ENCODE measurements at places on chromosomes 1 and 21. TPM values are rescaled to one million over a fixed set of nuclear protein-coding genes. Genes with fewer than 3 reads are reported as not detected.

The RGL1 gene
- total RNA-seq: 13.1 TPM

The SIM2 gene
- 0.14 TPM for total RNA-seq

The C1orf159 gene
- 18.6 TPM for total RNA-seq

The CFH gene
- total RNA-seq: 151 TPM

The EXTL1 gene
- total RNA-seq: 1.6 TPM

The ATAD3C gene
- total RNA-seq: 7.0 TPM

The HUNK gene
- total RNA-seq: 4.0 TPM

The GIPC2 gene
- total RNA-seq: 19.6 TPM

The LCA5L gene
- 2.7 TPM for total RNA-seq

The CDC73 gene
- total RNA-seq: 54.6 TPM

DNA sequence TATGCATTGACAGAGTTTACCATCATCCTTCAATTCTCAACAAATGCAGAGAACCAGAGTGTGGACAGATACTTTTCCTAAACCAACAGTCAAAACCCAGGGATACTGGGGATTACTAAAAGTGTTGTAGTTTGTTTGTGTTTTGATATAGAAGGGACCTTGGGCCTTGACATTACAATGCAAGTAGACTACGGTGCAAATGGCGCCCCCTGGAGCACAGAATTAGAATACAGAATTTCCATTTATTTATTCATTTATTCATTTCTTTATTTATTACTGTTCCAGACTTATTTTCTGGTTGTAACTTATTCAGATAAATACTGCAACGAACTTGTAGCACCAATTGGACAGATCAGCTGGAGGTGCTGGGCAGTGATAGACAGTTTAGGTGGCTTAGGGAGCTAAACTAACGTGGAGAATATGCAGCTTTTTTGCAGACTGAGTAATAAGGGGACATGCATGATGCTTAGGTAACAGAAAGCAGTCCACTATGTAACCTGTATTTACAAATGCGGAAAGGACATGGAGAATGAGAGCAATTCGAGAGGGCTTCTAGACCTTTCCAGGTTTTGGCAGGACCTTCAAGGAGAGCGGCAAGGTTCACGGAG lies 42.6 kb downstream of the KIRREL1 start:
- peak; percentile 41 for DNase-seq

GRCh38 chr1:53092659-53093450 lies 30.8 kb downstream of the PODN start:
- peak; percentile 59 for DNase-seq

- DNase-seq: no peak
Observed at GRCh38 chr1:169062152-169062551, 44.3 kb upstream of the ATP1B1 start.

DNA sequence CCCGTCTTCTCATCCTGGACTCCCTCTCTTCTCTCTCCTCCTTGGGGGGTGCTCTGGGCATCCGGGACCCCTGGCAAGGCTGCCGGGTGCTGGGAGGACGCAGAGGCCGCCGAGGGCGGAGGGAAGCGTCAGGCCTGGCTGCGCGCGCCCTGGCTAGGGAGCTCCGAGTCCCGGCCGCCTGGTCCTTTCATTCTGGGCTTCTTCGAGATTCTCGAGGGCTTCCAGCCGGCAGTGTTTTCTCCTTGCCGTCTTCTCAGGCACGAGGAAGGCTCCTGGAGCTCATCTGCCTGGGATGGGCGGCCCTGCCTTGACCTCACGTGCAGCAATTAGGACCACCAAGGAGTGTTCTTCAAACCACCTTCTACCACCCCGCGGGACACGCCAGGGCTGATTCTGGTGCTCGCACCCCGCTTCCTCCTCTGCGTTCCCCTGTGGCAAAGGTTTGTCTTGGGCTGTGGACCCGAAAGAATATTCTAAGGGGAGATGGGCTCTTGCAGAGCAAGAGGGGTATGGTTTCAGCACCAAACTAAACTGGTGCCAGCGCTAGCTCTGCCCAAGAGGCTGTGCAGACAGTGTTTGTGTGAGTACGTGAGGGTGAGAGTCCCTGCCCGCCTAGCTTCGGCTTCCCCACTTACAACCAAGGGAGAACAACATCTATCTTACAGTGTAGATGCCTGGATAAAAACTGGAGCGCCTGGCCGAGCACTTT lies 36.5 kb downstream of the PIK3CD start:
- DNase-seq: no peak

DNA sequence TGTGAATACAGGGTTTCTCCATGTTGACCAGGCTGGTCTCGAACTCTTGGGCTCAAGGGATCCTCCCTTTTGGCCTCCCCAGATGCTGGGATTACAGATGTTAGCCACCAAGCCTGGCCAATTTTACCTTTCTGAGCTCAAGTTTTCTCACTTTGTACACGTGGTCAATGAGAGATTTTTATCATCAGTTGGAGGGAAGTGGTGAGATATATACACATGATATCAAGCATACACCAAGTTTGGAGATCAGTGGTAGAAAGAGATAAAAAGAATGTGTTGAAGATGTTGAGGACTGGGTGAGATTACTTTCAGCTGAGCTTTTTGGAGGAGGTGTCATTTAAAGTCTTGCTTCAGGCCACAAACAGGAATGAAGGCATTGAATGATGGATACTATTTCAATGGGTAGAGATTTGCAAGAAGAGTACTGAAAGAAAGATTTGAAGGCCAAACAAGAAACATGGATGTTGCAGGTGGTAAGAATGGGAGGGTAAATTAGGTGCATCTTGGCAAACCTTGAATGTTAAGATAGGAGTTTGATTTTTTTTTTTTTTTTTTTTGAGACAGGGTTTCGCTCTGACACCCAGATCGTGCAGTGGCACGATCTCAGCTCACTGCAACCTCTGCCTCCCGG lies 3.0 kb upstream of the SESN2 start:
- no peak for DNase-seq

DNA sequence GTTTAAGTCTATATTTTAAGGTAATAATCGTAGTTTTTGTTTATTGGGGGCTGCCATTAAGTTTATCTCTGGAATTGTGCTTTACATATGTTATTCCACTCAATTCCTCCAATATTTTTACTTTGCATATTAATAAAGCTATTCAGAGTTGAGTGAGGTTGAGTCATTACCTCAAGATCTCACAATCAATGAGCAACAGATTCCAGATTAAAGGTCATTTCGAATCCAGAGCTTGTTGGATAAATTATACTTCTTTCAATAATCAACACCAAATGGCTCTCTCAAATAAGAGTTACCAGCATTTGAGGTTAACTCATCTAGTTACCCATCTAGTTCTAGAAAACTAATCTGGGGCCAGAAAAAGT lies 16.7 kb downstream of the RGS4 start:
- no peak for DNase-seq

- DNase-seq: no peak
Observed at GRCh38 chr1:222923506-222923905, 108.7 kb downstream of the DISP1 start.

DNA sequence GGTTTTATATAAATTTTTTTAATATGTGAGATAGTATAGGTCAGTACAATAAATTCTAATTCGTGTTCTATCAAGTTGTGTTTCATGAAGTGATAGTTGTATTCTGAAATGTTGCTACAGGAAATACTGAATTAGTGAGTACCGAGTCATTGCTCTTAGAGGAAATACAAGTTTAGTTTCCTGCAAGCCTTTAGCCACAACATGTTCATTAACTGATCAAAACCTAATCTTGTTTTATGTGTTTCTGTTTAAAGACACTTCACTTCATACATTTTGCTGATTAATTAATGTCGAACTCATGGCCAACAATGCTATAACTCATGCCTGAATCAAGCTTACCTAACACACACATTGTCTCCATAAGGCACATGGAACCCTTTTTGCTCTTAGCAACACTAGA lies 43.6 kb downstream of the LRRC7 start:
- DNase-seq: no peak

DNA sequence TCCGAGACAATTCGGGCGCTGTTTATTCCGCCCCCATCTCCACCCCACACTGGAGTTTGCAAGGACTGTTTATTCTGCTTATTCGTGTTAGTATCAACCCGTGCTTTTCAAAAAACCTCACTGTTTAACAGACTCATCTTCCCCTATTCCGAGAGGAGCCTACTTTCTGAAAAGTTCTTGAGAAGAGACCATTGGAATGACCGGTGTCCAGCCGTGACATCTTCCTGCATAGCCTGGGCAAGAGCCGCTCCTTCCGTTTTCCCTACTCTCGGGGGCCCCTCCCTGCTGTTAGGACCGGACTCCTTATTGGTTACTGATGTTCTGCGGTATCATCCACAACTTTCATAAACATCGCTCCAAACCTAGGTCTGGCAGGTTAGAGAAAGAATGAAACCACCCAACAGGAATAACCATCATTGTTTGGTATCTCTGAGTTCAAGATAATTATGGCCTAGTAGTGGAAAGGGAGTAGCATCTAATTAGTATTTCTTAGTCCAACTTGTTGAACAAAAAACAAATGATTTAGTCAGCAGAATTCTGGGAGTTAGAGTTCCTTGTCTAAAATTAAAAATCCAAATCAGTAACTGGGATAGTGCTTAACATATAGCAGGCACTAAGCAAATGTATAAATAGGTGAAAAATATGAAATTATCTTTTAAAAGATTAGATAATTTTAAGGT lies 837 bp downstream of the STXBP3 start:
- DNase-seq: peak; percentile 77

GRCh38 chr1:41245659-41246058 lies 3.6 kb upstream of the SCMH1 start:
- no peak for DNase-seq

- DNase-seq: no peak
Observed at GRCh38 chr1:5428351-5428750, 563.9 kb downstream of the NPHP4 start.

GRCh38 chr1:10675813-10676212 lies 120.6 kb downstream of the CASZ1 start:
- no peak for DNase-seq

DNA sequence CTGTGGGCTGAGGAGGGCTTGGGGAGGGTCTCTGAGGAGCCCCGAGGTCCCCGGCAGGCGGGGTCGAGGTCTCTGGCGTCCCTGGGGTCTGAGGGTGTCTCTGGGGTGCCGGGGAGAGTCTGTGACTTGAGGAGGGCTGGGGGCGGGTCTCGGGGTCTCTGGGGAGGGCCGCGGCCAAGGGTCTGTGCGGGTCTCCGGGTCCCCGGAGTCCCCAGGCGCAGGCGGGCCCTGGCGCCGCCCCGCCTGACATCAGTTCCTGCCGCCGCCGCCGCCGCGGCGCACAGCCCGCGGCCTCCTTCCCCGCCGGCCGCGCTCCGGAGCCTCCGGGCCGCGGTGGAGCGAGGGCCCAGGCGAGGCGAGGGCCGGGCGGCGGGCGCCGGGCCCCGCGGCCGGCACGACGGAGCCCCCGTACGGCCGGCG lies at the start of gene PLEKHM2:
Gene PLEKHM2, plus strand, starts transcription at position 279 of the 420 bp plus-strand sequence. CDS start 239 bp downstream, outside the sequence.
- no peak for DNase-seq

DNA sequence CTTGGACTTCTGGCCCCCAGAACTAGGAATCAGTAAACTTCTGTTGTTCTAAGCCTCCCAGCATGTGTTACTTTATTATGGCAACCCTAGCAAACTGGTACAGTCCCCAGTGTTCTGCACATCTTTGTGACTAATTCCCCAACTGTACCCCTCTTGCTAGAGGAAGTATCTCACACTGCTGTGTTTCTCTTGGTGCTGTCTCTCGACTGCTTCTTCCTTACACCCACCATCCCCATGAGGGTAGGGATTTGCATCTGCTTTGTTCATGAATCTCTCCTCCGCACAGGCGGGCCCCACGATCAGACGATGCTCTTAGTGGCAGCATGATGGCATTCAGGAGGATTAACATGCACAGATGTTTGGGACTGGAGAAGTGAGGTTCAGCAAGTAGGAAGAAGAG lies 46.7 kb downstream of the CLIC6 start:
- no peak for DNase-seq

- DNase-seq: no peak
Observed at GRCh38 chr1:114090738-114091505, 62.7 kb downstream of the SYT6 start.

DNA sequence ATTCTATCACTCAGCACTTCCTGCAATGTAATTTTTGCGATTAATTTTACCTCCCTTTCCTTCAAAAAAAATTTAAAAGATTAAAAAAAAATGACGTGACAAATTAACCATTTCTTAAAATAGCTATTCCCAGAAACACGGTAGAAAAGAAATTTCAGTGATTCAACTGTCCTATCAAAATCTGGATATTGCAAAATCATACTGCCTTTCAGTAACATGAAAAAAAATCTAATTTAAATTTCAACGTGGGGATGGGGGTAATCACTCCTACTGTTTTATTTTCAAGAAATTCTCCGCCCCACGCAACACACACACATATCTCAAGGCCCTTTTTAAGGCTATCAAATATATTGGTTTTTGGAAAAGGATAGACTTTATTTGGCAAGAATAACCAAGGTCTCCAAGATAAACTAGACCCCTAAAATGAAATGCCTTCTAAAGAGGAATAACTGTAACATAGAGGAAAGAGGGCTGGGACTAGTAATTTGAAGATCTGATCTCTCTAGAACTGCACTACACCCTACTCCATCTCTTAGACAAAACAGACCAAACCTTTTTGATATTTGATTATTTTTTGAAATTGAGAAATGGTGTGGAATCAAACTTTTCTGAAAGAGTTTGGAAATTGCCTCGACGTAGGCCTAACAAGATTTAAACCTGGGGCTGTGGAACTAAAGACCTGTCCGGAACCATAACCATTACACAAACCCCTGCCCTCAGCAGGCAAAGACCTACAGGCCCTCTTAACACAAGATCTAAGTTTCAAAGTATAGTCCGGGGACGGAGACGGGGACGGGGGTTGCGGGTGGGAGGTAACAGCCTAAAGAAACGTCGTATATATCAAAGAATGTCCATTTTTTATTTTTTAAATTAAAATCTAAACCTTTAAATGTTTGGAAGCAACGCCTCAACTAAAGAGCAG lies 941 bp downstream of the ARNT start:
- no peak for DNase-seq

- no peak for DNase-seq
Observed at GRCh38 chr1:28893403-28894102, 20.8 kb upstream of the EPB41 start.

DNA sequence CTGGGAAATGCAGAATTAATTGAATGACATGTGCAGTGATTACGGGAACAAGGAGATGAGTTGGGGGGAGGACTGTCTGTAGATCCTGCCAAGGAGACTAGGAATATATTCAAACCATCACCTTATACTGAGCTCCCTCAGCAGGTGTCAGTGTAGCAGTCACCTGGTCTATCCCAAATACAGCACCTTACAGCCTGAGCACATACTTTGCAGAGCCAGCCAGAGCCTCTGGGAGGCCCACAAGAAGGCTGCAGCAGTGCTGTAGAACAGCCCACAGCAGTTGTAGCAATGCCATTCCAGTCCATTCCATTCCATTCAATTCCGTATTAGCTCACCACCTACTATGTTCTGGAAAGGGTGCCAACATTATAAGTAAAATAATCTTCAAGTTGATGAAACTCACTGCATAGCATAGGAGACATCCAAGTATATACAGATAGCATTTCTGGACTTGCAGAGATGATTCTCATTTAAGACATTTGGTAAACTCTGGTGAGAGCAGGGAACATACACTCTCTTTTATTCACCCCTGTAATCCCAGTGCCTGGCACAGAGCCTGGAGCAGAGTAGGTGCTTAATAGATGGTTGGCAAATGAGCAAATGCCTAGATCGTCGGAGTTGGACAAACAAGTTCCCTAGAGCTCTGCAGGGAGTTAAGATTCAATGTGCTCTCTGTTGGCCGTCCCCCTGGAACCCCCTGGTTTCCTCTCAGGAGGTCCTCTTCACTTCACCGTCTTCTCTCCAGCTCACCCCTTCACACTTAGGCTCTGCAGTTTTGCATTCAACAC lies 44.7 kb downstream of the KCNC4 start:
- no peak for DNase-seq
